Activated naive CD4-positive, alpha-beta T cell treated with anti-CD3 and anti-CD28 coated beads for 36 hours (primary cell): ENCODE measurements at places on chromosomes 2 and 18.

DNA sequence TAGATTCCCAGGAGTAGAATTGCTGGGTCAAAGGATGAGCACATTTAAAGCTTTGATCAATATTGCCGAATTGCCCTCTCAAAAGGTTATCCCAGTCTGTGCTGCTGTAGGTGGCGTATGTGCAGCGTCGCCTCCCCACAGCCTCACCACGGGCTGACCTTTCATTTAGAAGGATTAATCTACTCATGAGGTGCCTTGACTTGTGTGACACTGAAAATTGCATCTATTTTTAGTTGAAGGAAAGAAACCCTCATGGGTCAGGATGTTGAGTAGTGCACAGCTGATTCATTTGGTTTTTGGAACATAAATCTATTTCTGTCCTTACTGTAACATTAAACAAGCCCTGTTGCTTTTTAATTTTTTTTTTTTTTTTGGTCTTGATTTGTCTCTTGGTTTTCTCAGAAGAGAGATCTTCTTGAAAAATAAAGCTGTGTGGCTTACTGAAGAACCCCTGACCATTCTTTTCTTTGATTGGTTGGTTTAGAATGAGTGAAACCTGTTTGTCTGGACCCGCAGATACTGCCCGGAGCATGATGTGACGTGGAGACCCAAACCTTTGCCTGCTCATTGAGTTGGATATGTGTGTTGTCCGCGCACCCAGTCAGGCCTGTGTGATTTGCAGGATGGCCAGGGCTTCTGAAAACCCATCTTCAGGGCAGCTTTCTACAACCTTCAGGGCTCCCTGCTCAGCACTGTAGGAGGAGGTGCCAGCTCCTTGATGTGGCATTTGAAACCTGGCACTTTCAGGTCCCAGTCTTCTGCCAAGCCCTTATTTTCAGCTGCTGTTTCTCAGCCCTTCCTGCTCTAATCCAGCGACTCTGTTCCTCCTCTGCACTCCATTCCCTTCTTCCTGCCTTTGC is 61.0 kb downstream of the LPIN1 start:
- no peak overlapping the region for H3K4me3 ChIP-seq
- H3K27me3 ChIP-seq = no peaks in the 10 kb centered on the region
- DNase-seq = no peak

DNA sequence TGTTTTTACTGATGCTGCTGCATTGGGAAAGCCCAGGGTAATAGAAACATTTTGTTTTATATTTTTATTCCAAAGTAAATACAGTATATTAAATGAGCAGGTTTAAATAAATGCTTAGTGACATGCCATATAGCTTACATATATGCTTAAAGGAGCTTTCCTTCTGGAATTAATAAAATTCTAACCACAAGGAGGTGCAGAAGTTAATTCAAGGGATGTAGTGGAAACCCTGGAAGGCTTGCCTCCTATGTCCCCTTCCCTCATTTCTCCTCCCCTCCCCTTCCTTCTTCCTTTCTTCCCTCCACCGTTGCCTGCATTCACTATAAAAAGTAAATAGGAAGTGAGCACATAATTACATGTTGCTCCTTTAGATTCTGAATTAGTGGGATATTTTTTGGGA is 96.3 kb downstream of the UBE2E3 start:
- no peak overlapping the region for H3K27ac ChIP-seq
- peaks cover 6% of the 10 kb centered on the region for H3K4me1 ChIP-seq
- H3K36me3 ChIP-seq = no peaks in the 10 kb centered on the region
- H3K4me3 ChIP-seq = no peak overlapping the region

DNA sequence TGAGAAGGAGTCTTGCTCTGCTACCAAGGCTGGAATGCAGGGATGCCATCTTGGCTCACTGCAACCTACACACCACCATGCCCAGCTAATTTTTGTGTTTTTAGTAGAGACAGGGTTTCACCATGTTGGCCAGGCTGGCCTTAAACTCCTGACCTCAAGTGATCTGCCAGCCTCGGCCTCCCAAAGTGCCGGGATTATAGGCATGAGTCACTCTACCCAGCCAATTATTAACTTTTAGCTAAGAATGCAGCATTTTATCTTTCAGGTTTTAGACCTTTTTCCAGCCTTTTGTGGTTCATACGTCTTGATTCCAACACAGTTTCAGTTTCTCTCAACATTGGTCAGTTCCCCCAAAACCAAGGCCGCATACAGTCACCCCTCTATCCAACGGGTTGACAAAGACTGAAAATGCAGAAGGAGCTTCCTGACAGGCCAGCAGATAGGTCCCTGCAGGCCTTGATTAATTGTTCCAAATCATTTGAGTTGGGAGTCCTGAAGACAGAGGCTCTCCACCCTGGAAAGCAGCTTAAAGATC is 262.2 kb upstream of the KLHL29 start:
- no peak overlapping the region for H3K4me3 ChIP-seq
- peaks cover 13% of the 10 kb centered on the region for H3K27me3 ChIP-seq
- H3K4me1 ChIP-seq = no peaks in the 10 kb centered on the region
- DNase-seq = no peak

- H3K4me1 ChIP-seq = no peaks in the 10 kb centered on the region
- H3K27me3 ChIP-seq = no peaks in the 10 kb centered on the region
- H3K4me3 ChIP-seq = no peak overlapping the region
These were observed 1060.8 kb upstream of the CRIM1 start for GRCh38 chr2:35294636-35295263.

- peaks cover 53% of the 10 kb centered on the region for H3K27me3 ChIP-seq
- peaks cover 7% of the 10 kb centered on the region for H3K4me1 ChIP-seq
- no peak overlapping the region for H3K4me3 ChIP-seq
- DNase-seq = no peak
- no peak overlapping the region for H3K27ac ChIP-seq
- no peaks in the 10 kb centered on the region for H3K36me3 ChIP-seq
These were observed 4.3 kb downstream of the ZBTB7C start for GRCh38 chr18:48404716-48405507.

DNA sequence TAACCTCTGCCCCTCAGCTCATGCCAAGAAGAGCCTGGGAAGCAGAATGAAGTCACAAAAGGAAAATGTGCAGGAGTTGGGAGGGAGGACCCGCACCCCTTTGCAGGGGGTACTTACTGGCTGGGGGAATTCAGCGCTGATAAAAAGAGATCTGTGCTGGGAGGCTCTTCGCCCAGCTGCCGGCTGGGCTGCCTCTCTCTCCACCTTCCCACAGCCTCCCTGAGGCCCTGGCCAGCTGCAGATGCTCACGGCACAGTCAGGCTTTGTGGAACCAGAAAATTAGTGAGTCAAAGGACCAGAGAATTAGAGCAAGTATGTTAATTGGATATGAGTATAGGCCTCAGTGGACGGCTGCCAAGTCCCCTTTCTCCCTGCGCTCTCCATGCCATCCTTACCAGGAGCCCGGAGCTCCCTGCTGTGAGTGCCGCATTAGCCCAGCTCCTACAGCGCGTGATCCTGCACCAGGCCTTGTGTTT is 181.7 kb upstream of the SH3BP4 start:
- no peaks in the 10 kb centered on the region for H3K4me1 ChIP-seq
- DNase-seq = no peak
- H3K27ac ChIP-seq = no peak overlapping the region
- H3K27me3 ChIP-seq = peaks cover 7% of the 10 kb centered on the region
- H3K36me3 ChIP-seq = no peaks in the 10 kb centered on the region
- no peak overlapping the region for H3K4me3 ChIP-seq

GRCh38 chr2:165902934-165903333 is 50.6 kb downstream of the TTC21B start:
- H3K36me3 ChIP-seq = peaks cover 44% of the 10 kb centered on the region
- no peak for DNase-seq
- no peak overlapping the region for H3K27ac ChIP-seq
- no peaks in the 10 kb centered on the region for H3K27me3 ChIP-seq
- H3K4me1 ChIP-seq = peaks cover 8% of the 10 kb centered on the region

- H3K4me1 ChIP-seq = no peaks in the 10 kb centered on the region
- peaks cover 26% of the 10 kb centered on the region for H3K27me3 ChIP-seq
- DNase-seq = no peak
- H3K36me3 ChIP-seq = no peaks in the 10 kb centered on the region
- H3K4me3 ChIP-seq = no peak overlapping the region
These were observed 59.7 kb downstream of the XDH start for GRCh38 chr2:31354837-31355236.

DNA sequence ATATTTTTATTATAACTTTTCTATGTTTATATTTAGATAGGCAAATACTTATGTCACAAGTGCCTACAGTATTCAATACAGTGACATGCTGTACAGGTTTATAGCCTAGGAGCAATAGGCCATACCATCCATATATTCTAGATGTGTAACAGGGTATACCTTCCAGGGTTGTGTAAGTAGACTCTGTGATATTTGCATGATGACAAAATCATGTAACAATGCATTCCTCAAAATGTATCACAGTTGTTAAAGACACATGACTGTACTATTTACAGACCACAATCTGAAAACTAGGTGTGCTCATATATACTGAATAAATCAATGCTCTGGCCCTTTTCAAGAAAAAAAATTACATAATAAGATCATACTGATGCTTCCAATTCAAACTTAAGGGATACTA is 433.2 kb upstream of the RGPD4 start:
- H3K36me3 ChIP-seq = no peaks in the 10 kb centered on the region
- H3K4me1 ChIP-seq = no peaks in the 10 kb centered on the region
- no peak for DNase-seq
- no peak overlapping the region for H3K27ac ChIP-seq

GRCh38 chr2:65701191-65701590 is 268.8 kb upstream of the SPRED2 start:
- no peak for DNase-seq
- peaks cover 13% of the 10 kb centered on the region for H3K27me3 ChIP-seq
- H3K4me3 ChIP-seq = no peak overlapping the region
- H3K4me1 ChIP-seq = no peaks in the 10 kb centered on the region
- H3K27ac ChIP-seq = no peak overlapping the region

- H3K27me3 ChIP-seq = no peaks in the 10 kb centered on the region
- H3K4me1 ChIP-seq = no peaks in the 10 kb centered on the region
- DNase-seq = no peak
- H3K27ac ChIP-seq = no peak overlapping the region
These were observed 261.6 kb downstream of the ASXL3 start for GRCh38 chr18:33839452-33840211.

GRCh38 chr18:57789090-57789489 is 14.0 kb downstream of the ATP8B1 start:
- no peak for DNase-seq
- H3K36me3 ChIP-seq = no peaks in the 10 kb centered on the region
- H3K4me1 ChIP-seq = no peaks in the 10 kb centered on the region
- no peak overlapping the region for H3K27ac ChIP-seq
- peaks cover 10% of the 10 kb centered on the region for H3K27me3 ChIP-seq

DNA sequence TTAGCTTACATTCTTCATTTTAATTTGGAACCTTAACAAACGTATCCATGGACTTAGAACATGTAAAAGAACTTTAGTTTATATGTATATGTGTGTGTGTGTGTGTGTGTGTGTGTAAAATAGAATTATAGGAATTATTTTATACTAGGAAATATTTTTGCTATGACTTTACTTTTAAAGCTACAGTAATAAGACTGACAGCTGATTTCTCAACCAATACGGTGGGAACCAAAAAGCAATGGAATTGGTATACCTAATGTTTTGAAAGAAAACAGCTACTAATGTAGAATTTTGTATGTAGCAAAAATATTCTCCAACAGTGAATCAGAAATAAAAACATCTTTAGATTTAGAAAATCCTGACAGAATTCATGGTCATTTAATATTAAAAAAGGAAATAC is 146.5 kb upstream of the ARL4C start:
- H3K36me3 ChIP-seq = no peaks in the 10 kb centered on the region
- H3K27ac ChIP-seq = no peak overlapping the region
- H3K4me3 ChIP-seq = no peak overlapping the region
- H3K27me3 ChIP-seq = peaks cover 12% of the 10 kb centered on the region
- H3K4me1 ChIP-seq = no peaks in the 10 kb centered on the region
- no peak for DNase-seq

DNA sequence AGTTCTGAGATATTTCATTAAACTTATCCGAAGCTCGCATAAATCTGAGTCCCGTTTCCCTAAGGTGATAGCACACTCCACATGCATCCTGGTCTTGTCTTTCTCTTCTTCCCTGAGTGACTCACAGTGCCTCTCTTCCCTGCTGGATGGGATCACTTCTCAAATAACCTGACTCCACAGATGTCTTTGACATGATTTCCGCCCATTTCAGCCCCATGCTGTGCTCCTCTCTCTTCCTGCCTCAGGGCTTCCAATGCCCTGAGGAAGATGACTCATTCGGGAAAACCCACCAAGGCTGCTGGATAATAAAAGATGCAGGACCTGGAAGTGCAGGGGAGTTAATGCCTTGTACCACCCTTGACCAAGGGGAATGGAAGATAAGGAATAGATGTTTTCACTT is 441.7 kb upstream of the SOX11 start:
- no peak overlapping the region for H3K4me3 ChIP-seq
- H3K4me1 ChIP-seq = no peaks in the 10 kb centered on the region
- no peaks in the 10 kb centered on the region for H3K27me3 ChIP-seq
- H3K27ac ChIP-seq = no peak overlapping the region
- H3K36me3 ChIP-seq = no peaks in the 10 kb centered on the region

- H3K4me3 ChIP-seq = no peak overlapping the region
- H3K36me3 ChIP-seq = no peaks in the 10 kb centered on the region
- no peak for DNase-seq
- no peak overlapping the region for H3K27ac ChIP-seq
These were observed 31.2 kb downstream of the SALL3 start for GRCh38 chr18:79010802-79011201.

GRCh38 chr18:63290166-63290820 is 29.3 kb downstream of the BCL2 start:
- DNase-seq = no peak
- H3K4me1 ChIP-seq = peaks cover 2% of the 10 kb centered on the region

DNA sequence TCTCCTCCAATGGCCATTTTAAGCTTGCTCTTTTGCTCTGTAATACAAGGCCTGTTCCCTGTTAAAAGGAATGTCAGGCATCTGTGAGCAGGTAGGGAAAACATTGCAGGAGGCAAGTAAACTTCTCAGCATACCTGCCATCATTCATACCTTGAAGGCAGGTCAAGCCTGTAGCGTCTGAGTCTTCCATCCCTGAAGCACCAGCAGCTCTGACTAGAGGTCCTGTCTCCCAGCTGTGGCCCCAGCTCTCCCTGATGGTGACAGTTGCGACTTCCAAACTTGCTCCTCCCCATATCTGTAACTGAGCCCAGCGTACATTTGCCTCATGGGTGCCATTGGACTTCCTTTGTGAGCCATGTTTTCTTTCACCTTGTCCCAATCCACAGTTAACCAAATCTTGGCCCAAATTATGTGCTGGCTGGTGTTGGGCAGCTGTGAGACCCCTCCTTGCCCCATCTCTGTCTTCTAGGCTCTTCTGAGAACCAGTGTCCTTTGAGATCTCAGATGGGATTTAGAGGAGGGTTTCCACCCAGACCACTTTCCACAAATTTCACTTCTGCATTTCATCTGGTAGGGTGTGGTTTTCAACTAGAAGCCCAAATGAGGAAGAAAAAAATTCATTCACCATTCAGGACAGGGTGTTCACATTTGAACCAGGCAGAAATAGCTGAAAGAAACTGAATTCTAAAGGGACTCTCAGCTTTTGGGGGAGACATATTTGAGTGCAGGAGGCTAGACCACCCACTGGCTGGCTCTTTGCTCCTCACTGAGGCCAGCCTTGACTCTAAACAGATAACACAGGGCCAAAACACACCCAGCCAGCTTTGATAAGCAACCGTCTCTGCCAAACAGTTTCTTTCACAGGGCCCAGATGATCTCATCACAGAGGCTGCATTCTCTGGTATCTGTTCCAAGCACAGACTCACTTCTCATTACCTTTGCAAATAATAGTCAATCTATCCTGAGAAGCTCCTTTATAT is 66.4 kb upstream of the MSH2 start:
- peaks cover 3% of the 10 kb centered on the region for H3K27me3 ChIP-seq
- no peaks in the 10 kb centered on the region for H3K4me1 ChIP-seq
- DNase-seq = no peak
- no peaks in the 10 kb centered on the region for H3K36me3 ChIP-seq

GRCh38 chr18:58978916-58979315 is 114.2 kb downstream of the ZNF532 start:
- no peak overlapping the region for H3K4me3 ChIP-seq
- peaks cover 2% of the 10 kb centered on the region for H3K36me3 ChIP-seq
- H3K27ac ChIP-seq = no peak overlapping the region
